ENCODE measurements at places on chromosomes 16 and 17. TPM values are rescaled to one million over a fixed set of nuclear protein-coding genes. Genes with fewer than 3 reads are reported as not detected.

GRCh38 chr16:65278874-65279273 lies 157.0 kb upstream of the CDH11 start:
- DNase-seq = no peak

- peak; percentile 93 for DNase-seq
These were observed 2.7 kb upstream of the SPG7 start for GRCh38 chr16:89505204-89506112.

GRCh38 chr16:85202051-85202601 lies 89.9 kb upstream of the CIBAR2 start:
- DNase-seq = no peak

- peak; percentile 92 for DNase-seq
These were observed 45.8 kb upstream of the PVALEF start for GRCh38 chr17:81119223-81120148.

The ASB16 gene
- polyA plus RNA-seq = 0.06 TPM

The ERN1 gene
- polyA plus RNA-seq = 4.1 TPM

The SEZ6L2 gene
- 10.0 TPM for polyA plus RNA-seq

DNA sequence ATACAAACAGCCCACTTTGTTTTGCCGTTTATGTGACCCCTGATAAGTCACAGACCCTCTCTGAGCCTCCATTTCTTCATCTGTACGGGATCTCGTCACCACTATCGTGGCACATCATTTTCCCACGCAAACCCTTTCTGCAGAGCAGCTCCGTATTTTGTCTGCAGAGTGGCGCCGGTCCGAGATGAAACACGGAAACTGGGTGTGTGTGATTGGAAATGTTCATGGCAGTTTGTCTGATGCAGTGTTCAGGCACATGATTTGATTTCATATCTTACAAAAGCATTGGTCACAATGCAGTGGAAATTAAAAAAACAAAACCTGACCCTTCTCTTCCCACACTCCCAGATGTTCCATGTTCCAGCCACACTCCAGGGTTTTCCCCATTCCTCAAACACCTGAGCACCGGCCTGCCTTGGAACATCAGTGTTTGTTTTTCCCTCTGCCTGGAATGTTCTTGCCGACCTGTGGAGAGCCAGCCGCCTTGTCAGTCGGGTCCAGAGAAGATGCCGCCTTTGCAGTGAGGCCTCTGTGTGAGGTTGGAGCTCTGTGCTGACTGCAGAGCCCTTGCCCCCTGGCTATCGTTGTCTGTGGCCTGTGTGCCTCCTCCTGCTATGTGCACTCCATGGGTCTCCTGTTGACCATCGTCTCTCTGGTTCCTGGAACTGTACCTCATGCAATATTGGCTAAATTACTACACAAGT lies 39.2 kb downstream of the NT5M start:
- DNase-seq = no peak

The TOP2A gene
- polyA plus RNA-seq = 40.2 TPM

DNA sequence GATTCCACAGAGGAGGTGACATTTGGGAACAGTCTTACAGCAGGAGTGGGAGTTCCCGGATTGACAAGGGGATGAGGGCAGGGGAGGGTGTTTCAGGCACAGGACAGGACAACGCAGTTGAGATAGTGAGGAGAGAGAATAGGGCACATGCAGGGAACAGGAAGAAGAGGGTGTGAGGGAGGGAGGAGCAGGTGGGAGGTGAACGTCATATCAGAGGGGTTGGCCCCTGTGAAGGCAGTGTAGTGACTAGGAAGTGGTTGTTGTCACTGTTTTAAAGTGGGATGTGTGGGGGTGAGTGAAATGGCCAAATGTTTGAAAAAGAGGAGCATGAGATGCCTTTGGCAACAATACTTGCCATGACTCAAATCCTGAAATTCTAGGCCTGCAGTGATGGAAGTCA lies 12.2 kb downstream of the PRKCB start:
- DNase-seq = no peak

GRCh38 chr17:47264166-47264565 lies 10.5 kb downstream of the ITGB3 start:
- DNase-seq = no peak

DNA sequence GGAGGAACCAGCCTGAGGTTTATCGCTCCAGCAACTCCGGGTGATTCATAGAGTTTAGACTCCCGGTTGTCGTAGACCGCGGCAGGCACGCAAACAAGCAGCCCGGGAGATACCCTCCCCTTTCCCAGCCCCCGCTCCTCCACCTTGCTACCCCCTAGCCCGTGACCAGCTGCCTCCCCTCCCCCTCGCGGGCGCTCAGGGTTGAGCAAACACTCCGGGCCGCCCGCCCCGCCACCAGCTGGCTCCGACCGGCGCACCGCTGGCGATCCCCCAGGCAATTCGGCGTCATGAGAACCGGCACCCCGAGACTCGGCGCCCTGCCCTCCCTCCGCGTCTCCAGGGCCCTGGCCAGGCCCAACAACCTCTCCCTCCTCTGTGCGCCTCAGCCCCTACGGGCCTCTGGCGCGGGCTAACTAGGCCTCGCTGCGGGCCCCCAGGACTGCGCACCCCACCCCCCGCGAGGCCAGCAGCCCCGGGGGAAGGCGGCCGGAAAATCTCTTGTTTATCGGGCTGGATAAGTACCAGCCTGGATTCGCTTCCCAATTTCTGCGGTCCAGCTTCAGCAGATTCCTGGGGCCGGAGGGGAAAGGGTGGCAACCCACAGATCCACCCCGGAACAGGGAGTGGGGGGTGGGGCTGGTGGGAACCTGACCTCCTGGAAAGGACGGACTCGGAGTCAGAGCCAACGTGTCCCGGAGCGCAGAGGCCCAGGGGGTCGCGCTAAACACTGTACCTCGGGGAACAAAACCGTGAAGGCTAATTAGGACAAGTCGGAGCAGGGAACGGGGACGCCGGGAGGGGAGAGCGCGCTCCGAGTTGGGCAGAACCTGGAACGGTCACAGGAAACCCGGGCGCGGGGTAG lies 951 bp upstream of the GPRC5C start:
- peak; percentile 4 for DNase-seq

DNA sequence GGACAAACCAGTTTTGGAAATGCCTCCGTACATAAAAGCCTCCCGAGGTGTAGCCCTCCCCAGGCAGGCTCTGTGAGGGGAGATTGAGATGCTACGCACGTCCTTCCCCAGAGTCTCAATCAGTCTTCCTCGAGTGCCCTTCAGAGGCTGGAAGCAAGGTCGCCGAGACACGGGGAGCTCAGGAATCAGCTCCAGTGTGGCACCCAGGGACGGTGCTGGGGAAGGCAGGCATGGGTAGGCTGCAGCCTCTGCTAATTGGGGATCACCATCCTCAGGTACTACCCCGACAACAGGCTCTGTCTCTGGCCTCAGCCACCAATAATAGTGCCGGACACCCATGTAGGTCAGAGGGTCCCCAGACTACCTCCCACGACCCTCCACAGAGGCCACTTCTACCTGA lies 28.1 kb upstream of the GSG1L start:
- DNase-seq = no peak

DNA sequence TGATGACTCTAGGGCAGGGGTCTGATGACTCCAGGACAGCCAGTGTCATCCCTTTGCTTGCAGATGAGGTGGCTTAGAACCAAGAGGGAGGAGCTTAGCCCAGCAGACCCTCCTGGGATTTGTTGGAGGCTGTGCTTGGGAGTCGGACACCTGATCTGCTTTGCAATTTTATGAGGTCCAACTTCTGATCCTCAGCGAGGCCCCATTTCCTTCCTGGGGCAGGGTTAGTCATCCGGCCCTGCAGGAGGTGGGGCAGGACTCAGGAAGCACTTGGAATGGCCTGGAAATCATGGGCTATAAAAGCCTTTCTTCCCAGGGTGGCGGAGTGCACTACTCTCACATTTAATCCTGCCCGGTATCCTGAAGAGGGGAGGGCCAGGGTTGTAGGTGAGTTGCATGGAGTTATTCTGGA lies 168.5 kb downstream of the MSI2 start:
- peak; percentile 30 for DNase-seq

- no peak for DNase-seq
These were observed 15.7 kb downstream of the SLC16A3 start for GRCh38 chr17:82244413-82245133.

GRCh38 chr17:75006653-75007052 lies 5.8 kb upstream of the MRPL58 start:
- no peak for DNase-seq

The CHST5 gene
- polyA plus RNA-seq = not detected

The MAFG gene
- 14.3 TPM for polyA plus RNA-seq

DNA sequence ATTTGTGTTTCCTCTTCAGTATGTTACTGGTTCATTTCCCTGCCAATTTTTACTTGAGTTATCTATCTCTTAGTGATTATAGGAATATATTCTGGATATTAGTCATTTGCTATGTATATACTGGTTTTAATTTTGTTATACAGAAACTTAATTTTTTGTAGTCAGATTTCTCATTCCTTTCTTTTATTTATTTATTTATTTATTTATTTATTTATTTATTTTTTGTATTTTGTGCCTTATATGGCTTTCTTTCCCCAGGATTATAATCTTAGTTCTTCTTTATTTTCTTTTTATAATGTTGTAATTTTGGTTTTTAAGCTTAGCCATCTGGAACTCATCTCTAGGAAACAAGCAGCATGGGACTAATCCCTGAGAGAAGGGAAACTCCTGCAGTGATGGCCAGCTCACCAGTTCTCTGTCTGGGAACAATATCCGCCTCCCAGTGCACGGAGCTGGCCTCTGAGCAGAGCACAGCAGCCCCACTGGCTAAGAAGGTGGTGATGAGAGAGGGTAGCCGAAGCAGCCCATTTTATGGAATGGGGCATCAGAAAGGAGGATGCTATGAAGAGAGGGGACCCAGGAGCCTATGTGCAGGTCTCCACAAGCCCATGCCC lies 54.5 kb upstream of the ADORA2B start:
- DNase-seq = no peak

- DNase-seq = no peak
These were observed 2.0 kb downstream of the HAS3 start for GRCh38 chr16:69107316-69107962.

DNA sequence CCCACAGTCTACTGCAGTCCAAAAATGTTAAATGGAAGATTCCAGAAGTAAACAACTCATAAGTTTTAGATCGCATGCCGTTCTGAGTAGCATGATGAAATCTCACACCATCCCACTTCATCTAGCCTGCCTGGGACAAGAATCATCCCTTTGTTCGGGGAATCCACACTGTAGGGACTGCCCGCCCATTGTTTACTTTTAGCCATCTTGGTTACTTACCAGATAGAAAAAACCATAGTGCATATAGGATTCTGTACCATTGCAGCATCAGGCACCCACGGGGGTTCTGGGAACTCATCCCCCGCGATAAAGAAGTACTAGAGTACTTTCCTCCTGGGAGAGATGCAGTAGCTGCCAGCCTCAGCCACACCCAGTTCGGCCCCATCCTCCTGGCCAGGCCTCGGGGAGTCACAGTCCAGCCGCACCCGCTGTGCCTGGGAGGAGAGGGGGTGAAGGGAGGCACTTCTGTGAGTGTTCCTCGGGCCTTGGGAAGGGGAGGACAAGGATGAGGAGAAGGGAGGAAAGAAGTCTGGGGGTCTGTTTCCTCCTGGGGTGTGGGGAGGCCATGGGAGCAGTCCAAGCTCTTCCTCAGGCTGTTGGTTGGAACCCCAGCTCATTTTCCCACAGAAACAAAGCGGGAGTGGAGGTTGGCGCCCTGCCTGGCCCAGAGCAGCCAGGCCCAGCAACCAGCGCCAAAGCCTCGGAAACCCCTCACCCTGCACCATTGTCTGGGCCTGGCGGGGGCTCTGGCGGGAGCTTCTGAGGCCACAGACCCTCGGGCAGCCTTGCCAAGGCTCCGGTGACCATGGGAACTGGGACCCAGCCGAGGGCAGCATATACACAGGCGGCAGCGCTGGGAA lies 8.9 kb downstream of the TRIM47 start:
- DNase-seq = peak; percentile 84

DNA sequence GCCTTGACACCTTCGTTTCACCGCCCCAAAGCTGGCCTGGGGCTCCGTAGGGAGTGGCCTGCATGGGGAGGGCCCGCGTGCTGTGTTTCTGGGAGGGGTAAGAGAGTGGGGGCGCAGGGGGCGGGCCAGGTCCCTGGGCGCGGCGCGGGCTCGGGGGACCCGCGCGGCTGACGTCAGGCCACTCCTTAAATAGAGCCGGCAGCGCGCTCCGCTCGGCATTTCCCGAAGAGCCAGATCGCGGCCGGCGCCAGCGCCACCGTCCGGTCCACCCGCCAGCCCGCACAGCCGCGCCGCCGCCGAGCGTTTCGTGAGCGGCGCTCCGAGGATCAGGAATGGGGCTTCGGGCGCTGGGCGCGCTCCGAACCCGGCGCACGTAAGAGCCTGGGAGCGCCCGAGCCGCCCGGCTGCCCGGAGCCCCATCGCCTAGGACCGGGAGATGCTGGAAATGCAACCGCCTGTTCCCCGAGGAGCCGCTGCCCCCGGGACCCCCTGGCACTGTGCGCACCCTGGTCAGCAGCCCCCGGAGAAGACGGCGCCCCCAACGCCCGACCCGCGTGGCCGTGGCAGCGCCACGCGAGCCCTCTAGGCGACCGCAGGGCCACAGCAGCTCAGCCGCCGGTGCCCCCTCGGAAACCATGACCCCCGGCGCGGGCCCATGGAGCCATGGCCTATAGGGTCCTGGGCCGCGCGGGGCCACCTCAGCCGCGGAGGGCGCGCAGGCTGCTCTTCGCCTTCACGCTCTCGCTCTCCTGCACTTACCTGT lies at the start of gene HS3ST2:
Gene HS3ST2 (plus strand): TSS at position 215 of the 763 bp plus-strand sequence. CDS start 449 bp downstream, at position 664.
- no peak for DNase-seq

DNA sequence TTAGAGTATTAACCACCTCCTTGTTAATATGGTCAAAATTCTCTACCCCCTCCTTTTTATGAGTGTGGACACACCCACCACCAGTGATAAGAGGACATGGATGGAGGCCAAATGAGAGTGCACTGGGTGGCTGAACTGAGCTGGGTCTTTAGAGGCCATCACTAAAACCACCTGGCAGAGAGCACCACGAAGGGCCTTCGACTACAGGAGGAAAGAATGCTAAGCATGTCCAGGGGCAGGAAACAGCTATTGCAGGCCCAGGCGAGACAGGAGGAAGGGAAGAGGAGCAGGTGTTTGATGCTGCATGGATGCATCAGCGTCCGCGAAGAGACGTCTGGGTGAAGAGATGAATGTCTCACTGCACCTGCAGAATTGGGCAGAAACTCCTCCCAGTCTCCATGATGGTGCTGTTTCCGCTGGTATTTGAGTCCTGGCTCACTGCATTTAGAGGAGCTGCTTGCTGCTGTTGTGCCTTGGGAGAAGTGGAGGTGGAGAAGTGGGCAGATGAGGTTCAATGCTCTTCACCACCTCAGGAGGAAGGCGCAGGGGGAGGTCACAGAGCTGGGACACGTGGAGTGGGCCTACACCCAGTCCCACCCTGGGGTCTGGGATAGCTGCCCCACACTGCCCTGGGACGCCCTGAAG lies 33.2 kb downstream of the SPHK1 start:
- DNase-seq = no peak

The LITAFD gene
- not detected for polyA plus RNA-seq

- no peak for DNase-seq
These were observed 167.9 kb upstream of the GSE1 start for GRCh38 chr16:85445064-85445778.

GRCh38 chr16:56987692-56988091 lies 1.7 kb upstream of the NLRC5 start:
- DNase-seq = no peak

The UNC13D gene
- 0.52 TPM for polyA plus RNA-seq
